Activated CD8-positive, alpha-beta memory T cell treated with anti-CD3 and anti-CD28 coated beads for 1 hour (primary cell): ENCODE measurements at places on chromosomes 4 and X.

GRCh38 chr4:69503558-69503957 lies 7.9 kb upstream of the UGT2B4 start:
- DNase-seq = no peak

DNA sequence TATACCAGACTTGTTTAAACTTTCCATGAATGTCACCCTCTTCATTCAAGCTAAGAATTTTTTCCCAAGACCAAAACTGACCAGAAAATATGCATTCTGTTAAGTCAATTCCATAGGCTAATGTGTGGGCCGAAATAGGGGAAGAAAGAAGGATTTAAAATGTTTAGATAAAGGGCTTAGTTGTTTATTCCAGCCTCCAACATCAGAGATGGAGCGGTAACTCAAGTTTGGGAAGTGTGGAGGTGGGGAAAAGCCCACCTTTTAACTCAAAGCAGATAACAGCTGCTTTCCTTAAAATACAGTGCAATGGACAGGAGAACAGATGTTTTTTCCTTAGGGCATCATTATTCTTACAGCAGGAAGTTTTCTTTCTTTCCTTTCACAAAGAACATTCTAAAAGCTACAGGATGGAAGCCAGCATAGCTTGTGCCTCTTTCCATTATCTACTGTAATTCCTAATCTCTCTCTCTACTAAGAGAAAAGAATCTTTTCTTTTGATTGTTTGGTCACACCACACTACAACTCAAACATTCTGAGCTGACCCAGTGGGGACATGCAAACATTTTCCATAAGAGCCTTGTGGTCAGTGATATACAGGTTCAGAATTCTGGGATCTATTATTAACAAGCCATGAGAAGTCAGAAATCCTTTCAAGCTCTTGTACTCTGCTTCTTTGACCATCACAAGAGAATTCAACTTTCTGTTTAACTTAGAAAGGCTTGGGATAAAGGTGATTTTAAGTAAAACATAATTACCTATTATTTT lies 101.6 kb downstream of the PDE5A start:
- DNase-seq = no peak

DNA sequence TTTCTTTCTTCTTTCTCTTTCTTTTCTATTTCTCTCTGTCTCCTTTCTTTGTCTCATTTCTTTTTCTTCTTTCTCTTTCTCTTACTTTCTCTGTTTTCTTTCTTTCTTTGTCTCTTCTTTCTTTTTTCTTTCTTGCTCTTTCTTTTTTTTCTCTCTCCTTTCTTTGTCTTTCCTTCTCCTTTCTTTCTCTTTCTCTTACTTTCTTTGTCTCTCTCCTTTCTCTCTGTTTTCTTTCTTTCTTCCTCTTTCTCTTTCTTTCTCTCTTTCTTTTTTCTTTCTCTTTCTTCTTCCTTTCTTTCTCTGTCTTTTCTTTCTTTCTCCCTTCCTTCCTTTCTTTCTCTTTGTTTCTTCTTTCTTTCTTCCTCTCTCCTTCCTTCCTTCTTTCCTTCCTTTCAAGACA lies 184.8 kb downstream of the CRLF2 start:
- no peak for DNase-seq

GRCh38 chr4:57156242-57156990 lies 46.2 kb upstream of the IGFBP7 start:
- no peak for DNase-seq

DNA sequence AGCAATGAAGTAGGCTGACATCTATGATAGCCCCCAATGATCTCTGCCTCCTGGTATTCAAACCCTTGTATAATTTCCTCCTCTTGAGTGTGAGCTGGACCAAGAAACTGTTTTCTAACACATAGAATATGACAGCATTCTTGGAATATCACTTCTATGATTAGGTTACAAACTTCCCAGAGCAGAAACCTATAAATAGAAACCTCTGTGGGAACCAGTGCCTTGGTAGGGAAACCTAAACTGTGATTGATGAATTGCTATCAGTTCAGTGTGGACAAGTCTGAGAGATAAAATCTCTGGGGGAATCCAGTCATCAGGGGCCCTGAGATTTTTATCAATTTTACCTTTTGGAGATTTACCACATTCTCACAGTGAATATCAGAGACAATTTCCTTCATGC lies 756.5 kb upstream of the AGA start:
- DNase-seq = no peak

- DNase-seq = no peak
These were observed 59.1 kb downstream of the FREM3 start for GRCh38 chr4:143641361-143641760.

GRCh38 chrX:16114611-16115010 lies 8.8 kb upstream of the GRPR start:
- DNase-seq = no peak

- DNase-seq = no peak
These were observed 13.4 kb downstream of the RBMX2 start for GRCh38 chrX:130415201-130415600.

- no peak for DNase-seq
These were observed 17.4 kb downstream of the BCAP31 start for GRCh38 chrX:153706799-153707198.

- no peak for DNase-seq
These were observed 2073.4 kb downstream of the ARAP2 start for GRCh38 chr4:34170946-34171345.

GRCh38 chrX:81527881-81528440 lies 326.1 kb downstream of the SH3BGRL start:
- DNase-seq = no peak

DNA sequence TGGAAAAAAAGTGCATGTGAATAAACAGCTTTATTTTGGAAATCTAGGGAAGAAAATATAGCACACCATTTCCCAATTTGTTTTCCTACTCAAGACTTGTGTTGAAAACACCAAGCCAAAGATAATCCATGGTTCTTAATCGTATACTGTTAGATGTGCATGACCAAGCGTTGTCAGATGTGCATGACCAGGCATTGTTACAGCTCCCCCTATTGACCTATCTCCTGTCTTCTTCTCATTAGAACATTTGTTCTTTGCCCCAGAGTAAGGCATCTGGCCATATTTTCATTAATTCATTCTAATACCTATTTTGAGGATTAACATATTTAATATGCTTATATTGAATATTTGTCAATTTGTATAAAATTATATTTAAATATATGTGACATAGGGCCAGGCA lies 14.4 kb upstream of the VCX start:
- no peak for DNase-seq

DNA sequence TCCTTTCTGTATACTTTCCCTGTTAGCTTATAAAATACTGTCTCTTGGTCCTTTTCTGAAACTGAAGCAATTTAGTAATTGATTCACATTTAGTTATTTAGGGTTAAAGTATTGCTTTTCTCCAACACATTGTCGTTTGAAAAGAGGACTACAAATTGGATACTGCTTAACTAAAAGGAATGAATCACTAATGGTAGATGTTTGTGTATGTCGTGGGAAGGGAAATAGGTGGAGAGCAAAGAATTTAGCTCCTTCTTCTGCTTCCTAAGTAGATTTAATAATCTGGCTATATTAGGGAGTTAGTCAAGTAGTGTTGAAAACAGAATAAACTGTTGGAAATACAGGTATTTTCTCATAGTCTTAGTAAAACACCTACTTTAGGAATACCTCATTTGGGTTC lies 27.9 kb downstream of the SLAIN2 start:
- no peak for DNase-seq

DNA sequence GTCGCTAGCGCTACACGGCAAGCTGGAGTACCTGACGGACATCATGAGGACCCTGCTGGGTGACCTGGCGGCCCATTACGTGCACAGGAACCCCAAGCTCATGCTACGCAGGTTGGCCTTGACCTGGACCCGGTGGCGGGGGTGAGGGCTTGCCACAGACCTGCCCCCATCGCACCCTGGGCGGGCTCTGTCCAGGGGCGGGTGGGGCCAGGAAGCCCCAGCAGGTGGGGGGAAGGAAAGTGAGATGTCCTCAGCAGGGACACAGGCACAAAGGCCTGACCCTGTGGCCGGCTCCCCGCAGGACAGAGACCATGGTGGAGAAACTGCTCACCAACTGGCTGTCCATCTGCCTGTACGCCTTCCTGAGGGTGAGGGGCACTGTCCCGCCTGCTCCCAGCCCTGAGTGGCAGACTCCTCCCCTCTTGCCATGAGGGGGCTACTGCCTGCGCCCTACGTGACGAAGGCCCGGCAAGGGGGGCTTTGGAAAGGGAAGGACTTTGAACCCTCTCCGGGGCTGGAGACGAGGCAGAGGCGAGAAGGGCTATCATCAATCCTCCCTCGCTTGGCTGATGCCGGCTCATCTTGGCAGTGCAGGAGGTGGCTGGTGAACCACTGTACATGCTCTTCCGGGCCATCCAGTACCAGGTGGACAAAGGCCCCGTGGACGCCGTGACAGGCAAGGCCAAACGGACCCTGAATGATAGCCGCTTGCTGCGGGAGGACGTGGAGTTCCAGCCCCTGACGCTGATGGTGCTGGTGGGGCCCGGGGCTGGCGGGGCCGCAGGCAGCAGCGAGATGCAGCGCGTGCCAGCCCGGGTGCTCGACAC lies 5.3 kb upstream of the SRPK3 start:
- DNase-seq = no peak

DNA sequence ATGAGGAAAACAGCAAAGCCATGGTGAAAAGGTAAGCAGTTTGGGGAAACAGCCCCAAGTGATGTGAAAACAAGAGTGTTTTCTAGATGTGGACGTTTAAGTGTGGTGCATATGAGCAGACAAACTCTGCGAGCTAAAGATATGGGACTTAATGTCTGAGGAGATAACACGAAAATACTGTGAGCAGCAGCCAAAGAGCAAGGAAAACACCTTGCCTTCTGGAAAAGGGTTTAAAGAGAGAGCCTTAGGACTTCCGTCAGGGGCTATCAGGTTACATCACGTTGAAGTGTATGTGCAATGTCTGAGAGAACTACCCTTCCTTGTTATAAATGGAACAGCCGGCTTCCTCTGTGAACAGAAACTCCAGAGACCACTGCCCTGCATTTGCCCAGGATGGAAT lies 54.2 kb downstream of the LEF1 start:
- no peak for DNase-seq

GRCh38 chrX:123959281-123960063 lies 2.0 kb upstream of the STAG2 start:
- no peak for DNase-seq

DNA sequence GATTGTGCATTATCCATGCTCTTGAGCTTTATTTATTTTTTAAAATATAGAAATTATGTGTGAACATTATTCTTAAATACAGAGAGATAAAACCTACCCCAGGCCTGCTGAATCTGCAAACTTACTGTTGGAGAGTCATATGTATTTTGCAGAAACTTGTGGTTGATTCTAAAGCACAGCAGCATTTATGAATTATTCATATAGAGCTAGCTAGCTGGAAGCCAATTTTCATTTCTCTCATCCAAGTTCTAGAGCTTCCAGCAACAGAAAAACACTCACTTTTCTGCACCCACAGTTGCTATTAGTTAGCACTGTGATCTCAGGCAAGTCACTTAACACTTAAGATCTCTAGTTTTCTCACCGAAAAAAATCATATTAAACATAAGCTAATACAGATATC lies 479.5 kb upstream of the FAM47C start:
- no peak for DNase-seq

DNA sequence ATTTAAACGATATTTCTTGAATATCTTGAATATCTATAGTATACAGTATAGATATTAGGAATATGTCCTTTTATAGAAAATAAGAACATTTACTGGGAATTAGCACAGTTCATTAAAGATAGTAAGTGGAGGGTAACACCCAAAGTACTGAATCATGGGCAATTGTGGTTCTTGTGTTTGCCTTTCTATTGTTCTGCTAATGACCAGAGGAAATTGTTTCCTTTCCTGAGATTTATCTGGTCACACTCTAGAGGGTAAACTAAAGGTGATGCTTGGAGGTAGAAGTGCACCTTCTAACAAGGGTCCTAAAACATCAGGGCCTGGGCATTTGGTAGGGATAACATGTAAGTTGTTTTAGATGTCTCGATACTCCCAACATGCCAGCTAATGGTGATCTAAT lies 241.3 kb upstream of the SFRP2 start:
- no peak for DNase-seq

DNA sequence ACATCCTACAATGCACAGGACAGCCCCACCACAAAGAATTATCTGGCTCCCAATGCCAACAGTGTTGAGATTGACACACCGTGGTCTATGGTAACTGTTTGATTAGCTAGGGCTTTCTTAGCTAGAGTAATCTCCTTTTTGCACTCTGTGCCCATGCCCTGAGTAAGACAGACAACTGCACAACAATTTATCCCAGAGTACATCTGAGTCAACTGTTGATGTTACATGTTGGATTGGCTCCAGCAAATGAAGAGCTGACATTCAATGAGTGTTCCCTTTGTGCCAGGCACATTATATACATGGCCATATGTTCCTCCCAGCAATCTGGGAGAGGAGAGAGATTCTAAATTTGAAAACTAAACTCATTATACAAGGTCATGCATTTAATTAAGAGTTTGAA lies 3.9 kb upstream of the FAM9C start:
- no peak for DNase-seq

GRCh38 chr4:79875344-79875899 lies 197.6 kb downstream of the ANTXR2 start:
- DNase-seq = no peak

- no peak for DNase-seq
These were observed 8.8 kb downstream of the TMEM255A start for GRCh38 chrX:120302434-120302833.

DNA sequence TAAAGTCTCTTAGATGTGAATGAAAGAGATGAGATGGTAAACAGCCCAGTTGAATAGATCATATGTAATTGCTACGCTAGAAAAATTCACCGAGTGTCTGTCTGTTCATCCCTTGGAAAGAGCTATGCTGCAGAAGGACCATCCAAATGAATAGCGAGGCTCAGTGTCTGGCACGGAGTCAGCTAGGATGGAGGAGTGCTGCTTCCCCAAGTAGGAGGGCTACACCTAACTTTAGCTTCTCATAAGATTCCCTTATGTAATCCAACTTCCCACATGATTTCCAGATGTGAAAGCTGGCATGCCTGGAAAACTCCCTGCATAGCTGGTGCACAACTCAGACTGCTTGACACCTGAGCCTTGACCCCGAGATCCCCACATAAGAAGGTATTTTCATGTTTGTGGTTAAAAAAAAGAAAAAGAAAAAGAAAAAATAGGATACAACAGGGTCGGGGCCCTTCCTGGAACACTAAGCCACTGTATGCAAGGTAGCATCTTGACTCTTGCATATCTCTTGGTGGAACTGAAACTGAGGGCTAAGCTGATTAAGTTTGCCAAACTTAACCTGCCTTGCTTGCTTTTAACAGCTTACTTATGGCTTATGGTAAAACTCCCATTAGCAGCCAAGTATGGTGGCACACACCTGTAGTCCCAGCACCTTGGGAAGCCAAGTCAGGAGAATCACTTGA lies 82.3 kb downstream of the FREM3 start:
- no peak for DNase-seq

- no peak for DNase-seq
These were observed 72.1 kb downstream of the DDIT4L start for GRCh38 chr4:100118181-100118580.

- DNase-seq = no peak
These were observed 1.6 kb upstream of the NDST3 start for GRCh38 chr4:118032691-118033090.

DNA sequence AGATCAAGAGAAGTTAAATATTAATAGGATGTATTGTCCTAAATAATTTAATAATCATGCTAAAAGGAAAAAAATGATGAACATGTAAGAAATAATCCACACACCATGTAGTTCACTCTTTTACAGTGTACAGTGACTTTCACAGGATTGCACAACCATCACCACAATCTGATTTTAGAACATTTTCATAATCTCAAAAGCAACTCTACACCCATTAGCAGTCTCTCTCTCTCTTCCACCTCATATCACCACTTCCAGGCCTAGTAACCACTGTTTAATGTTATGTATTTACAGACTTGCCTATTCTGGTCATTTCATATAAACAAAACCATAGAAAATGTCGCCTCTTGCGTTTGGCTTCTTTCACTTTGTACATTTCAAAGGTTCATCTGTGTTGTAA lies 153.4 kb downstream of the FSTL5 start:
- DNase-seq = no peak
